Activated T-helper 1 cell treated with anti-CD3 and anti-CD28 coated beads, Interleukin-2, amount 50 U/mL, for 16 hours (primary cell): ENCODE measurements at places on chromosomes 2 and 18.

- DNase-seq: no peak
Observed at GRCh38 chr2:145007093-145007959, 487.4 kb upstream of the ZEB2 start.

GRCh38 chr2:112768432-112768831 is 4.0 kb upstream of the CKAP2L start:
- DNase-seq: no peak

DNA sequence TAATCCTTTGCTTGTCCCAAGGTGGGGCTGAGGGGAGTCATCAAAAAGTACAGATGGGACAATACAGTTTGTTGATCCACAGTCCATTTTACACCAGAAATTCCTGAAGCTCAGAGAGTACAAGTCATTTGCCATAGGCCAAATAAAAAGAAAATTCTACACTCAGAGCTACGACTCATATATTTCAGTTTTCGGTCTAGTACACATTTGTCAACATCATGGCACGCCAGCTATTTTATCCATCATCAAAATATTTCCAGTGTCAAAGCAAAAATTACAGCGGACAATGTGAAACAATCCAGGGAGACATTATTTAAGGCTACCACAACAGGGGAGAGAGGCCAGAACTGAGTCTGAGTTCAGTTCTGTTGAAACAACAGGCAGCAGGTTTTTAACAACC is 587.5 kb upstream of the DSEL start:
- DNase-seq: no peak

- DNase-seq: peak; percentile 34
Observed at GRCh38 chr2:25314514-25315315, 27.0 kb downstream of the DNMT3A start.

- no peak for DNase-seq
Observed at GRCh38 chr2:84891355-84892010, 10.6 kb upstream of the TRABD2A start.

DNA sequence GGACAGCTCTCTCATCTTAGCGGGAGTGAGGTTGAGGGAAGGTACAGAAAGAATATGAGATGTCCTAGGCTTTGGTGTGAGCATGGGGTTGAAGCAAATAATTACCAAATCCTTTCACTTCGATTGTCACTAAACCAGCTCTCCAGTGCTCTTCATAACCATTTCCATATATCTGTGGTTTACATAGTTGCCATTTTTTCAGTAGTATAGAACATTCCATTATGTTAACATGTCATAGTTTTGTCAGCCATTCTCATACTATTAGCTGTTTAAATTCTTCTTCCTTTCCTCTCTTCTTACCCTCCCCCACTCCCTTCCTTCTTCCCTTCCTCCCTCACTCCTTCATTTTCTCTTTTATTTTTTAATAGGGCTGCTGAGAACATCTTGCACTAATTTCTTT is 205.9 kb downstream of the BABAM2 start:
- DNase-seq: no peak

DNA sequence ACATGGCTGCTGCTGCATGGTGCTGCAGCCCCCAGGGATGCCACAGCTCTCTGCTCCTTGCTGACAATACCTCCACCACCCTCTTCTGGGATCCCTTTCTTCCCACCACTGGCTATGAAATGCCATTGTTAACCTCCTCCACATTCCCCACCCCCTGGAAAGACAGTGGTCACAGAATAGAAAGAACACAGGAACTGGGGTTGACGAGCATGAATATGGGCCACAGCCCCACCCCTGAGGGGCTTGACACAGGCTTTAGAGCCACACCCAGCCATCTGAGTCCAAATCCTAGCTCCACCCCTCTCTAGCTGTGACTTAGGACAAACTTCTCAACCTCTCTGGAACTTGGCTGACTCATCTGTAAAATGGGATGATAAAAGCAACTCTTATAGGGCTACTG is 47.3 kb downstream of the TMEM163 start:
- no peak for DNase-seq

- DNase-seq: no peak
Observed at GRCh38 chr2:39464864-39465263, 27.8 kb upstream of the MAP4K3 start.

DNA sequence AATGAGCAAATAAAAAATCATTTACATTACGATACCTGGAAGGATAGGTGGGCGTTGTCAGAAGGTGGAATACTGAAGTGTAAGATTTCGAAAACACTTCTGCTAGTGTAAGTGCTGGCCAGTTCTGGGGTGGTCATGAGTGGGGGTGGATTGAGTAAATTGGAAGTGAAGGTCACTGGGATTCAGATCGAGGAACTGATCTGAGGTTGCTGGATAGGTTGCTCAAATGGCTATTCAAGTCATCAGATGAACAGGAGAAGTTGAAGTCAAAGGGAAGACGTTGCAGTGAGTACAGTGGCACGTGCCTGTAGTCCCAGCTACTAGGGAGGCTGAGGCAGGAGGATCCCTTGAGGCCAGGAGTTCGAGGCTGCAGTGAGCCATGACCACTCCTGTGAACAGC is 95.7 kb downstream of the MALT1 start:
- DNase-seq: no peak

DNA sequence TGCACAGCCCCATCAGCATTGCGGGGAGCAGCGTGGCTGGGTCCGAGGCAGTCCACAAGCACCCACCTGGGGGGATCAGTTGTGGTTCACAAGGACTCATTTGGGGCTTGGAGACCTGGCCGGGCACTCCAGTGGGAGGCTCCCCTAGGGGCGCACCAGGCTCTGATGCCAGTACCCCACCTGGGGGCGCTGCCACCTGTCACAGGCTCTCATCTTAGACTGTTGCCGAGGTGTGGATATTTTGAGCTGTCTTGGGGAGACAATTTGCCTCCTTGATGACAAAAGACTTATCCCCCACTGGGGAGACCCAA is 3.0 kb downstream of the ADRA2B start:
- DNase-seq: no peak

DNA sequence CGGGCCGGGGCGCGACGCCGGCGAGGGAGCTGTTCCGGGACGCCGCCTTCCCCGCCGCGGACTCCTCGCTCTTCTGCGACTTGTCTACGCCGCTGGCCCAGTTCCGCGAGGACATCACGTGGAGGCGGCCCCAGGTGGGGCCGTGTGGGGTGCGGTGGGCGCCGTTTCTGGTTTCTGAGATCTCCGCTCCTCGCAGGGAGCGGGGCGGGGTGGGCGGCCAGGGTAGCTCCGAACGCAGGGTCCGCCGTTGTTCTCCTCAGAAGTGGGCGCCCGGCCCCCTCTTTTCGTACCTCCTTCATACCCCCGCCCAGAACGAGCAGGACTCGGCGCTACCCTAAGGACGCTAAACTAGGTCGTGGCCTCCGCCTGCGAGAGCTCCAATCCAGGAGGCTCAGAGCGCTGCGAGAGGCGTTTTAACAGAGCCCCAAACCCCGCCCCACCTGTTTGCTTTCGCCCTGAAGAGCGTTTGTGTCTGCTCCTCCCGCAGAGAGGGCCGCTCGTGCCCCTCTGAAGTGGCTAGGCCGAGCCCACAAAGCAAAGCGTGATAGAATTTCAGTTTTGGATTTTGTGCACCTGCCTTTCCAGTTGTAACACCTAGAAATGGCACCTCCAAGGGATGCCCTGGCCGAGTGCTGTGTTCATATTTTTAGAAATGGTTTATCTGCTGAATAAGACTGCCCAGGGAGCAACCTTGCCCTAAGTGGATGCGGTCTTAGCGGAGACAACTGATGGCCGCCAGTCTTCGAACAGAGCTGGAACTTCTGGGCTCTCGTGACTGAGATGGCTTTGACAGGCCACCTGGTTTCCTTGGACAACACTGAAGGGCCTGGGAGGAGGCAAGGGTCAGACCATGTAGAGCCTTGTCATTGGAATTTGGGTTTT is 626 bp downstream of the CAPN10 start:
- peak; percentile 37 for DNase-seq

GRCh38 chr2:11027195-11027594 is 115.5 kb downstream of the KCNF1 start:
- no peak for DNase-seq

- DNase-seq: no peak
Observed at GRCh38 chr2:693606-694005, 16.4 kb upstream of the TMEM18 start.

GRCh38 chr2:46989491-46990230 is 74.1 kb upstream of the MCFD2 start:
- no peak for DNase-seq

DNA sequence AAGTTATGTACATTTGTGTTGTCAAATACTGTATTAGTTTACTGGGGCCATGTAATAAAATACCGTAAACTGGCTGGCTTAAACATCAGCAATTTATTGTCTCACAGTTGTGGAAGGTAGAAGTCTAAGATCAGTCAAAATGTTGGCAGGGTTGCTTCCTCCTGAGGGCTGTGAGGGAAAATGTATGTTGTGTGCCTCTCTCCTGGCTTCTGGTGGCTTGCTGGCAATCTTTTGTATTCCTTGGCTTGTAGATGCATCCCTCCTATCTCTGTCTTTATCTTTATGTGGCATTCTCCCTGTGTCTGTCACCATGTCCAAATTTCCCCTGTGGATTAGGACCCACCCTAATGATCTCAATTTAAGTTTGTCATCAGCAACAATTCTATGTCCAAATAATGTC is 37.0 kb upstream of the SLC30A6 start:
- no peak for DNase-seq

GRCh38 chr2:72115110-72116080 is 32.3 kb downstream of the CYP26B1 start:
- DNase-seq: no peak

DNA sequence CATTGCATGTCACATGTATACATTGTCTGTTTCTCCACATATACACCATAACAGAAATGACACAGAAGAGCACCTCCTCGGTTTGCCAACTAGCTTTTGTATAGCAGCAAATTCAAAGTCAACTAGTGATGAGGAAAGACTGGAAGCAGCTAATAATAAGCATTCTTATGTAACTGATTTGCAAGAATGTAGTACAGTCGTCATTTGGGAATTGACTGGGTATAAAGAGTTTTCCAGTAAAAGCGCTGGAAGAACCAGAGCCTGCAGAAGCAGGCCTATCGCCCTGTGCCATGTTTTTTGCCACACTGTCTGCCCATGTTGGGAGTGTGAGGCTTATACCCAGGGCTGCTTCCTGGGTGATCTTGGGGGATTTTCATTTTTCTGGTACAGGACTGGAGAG is 310.6 kb downstream of the GBX2 start:
- no peak for DNase-seq

- no peak for DNase-seq
Observed at GRCh38 chr2:149062531-149062930, 24.0 kb downstream of the LYPD6B start.

DNA sequence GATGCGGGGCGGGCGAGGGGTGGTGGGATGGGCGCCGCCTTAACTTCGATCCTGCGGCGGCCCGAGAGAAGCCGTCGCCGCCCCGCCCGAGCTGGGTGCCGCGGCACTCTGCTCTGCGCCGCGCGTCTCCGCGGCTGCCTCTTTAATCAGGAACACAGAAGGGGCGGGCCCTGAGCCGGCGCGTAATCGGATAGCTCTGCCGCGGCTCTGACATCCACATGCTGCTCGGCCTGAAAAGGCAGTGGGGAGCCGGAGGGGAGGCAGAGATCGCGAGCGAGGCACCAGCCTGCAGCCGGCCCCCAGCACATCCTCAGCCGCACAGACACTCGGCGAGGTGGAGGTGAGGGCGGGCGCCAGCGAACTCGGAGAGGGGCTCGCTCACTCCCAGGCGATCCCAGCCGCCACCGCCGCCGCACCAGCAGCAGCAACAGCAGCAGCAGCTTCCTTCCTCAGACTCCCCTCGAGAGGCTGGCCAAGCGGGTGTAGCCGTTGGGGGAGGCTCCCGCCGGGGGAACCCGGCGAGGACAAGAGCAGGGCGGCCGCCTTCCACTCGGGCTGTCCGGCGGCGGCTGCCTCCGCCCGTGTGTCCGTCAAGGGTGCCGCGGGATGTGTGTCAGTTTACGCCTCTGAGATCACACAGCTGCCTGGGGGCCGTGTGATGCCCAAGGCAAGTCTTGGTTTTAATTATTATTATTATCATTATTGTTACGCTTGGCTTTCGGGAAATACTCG is at the start of gene NRP2:
Gene NRP2, plus strand, starts transcription at position 263 of the 732 bp plus-strand sequence. CDS start 790 bp downstream, outside the sequence.
- no peak for DNase-seq

DNA sequence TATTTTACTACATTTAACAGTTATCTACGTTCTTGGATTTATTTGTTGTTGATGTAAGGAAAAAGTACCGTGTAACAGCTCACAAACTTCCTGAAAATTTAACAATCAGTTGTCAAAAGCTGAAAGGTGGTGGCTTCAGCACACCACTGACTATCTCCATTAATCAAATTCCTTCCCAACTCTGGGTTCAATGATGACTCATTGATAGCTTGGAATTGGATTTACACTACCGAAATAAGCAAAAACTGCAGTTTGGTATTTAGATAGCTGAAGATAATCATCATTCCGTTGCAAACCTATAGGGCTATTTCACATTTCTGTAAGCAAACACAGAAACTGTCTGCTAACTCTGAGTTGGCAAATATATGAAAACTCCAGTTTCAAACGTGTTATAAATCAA is 322.3 kb upstream of the TFPI start:
- DNase-seq: no peak

GRCh38 chr2:20999906-21000645 is 43.8 kb downstream of the APOB start:
- no peak for DNase-seq

GRCh38 chr2:65589667-65590066 is 157.3 kb upstream of the SPRED2 start:
- DNase-seq: no peak

DNA sequence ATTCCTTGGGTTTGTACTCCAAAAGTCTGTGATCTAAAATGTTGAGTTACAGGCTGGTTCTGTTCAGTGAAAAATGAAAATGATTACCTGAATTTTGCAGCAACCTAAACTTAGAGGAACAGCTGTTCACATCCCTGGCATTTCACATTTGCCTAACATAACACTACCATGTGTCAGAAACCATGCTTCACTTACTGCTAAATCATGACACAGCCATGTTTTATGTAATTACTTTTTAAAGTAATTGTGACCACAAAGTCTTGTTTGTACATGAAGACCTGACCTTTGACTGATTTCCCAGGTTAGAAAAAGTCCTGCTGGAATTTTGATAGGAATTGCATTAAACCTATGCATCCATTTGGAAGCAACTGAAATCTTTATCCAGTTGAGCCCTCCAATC is 79.1 kb downstream of the FAM168B start:
- no peak for DNase-seq
